ENCODE measurements at places on chromosomes 12 and 14. TPM values are rescaled to one million over a fixed set of nuclear protein-coding genes. Genes with fewer than 3 reads are reported as not detected.

DNA sequence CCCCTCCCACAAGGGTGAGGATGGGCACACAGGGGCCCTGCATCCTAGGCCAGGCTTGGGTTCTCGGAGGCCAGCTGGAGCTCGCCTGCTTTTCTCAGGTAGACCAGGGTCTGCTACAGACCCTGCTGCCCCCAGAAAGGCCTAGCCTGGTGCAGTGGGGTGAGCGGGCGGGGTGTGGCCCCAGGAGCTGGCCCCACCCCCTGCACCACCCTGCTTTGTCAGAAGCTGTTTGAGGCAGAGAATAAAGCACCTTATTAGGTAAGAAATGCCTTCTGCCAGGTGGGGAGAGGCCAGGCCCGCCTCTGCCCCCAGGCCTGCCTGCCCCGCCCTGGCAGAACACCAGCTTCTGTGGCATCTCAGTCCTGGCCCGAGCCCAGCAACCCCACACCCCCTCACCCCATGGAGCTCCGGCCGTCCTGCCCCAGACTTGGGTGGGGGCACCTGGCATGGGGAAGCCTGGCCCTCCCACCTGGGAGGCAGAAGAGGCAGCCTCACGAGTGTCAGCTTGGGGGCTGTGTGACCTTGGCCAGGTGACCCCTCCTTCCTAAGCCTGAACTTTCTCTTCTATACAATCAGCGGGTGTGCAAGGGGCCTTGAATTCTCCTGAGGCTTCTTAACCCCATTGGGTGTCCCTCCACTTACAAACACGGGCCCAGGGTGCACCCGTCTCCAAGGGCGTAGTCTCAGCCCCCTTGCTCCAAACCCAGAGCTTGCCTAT lies 43.2 kb downstream of the KRT80 start:
- H3K27ac ChIP-seq = no peak overlapping the region
- no peaks in the 10 kb centered on the region for H3K4me1 ChIP-seq
- no peaks in the 10 kb centered on the region for H3K36me3 ChIP-seq
- H3K27me3 ChIP-seq = no peaks in the 10 kb centered on the region
- peak; percentile 85 for DNase-seq

GRCh38 chr14:88482524-88482923 lies 72.3 kb downstream of the PTPN21 start:
- H3K4me1 ChIP-seq = no peaks in the 10 kb centered on the region
- no peak overlapping the region for H3K4me3 ChIP-seq
- DNase-seq = no peak
- H3K36me3 ChIP-seq = peaks cover 73% of the 10 kb centered on the region
- no peak overlapping the region for H3K27ac ChIP-seq

Gene ITGA7
- 65.6 TPM for total RNA-seq

GRCh38 chr14:104977681-104978653 lies at the start of gene AHNAK2:
TSS of gene AHNAK2 (minus strand) at chr14:104978374. CDS start at chr14:104978237, 137 bp downstream.
- H3K4me1 ChIP-seq = no peaks in the 10 kb centered on the region
- H3K27me3 ChIP-seq = peaks cover 36% of the 10 kb centered on the region
- peak within 1 kb of the TSS; percentile 77 for H3K4me3 ChIP-seq
- no peaks in the 10 kb centered on the region for H3K36me3 ChIP-seq
- DNase-seq = peak; percentile 95

DNA sequence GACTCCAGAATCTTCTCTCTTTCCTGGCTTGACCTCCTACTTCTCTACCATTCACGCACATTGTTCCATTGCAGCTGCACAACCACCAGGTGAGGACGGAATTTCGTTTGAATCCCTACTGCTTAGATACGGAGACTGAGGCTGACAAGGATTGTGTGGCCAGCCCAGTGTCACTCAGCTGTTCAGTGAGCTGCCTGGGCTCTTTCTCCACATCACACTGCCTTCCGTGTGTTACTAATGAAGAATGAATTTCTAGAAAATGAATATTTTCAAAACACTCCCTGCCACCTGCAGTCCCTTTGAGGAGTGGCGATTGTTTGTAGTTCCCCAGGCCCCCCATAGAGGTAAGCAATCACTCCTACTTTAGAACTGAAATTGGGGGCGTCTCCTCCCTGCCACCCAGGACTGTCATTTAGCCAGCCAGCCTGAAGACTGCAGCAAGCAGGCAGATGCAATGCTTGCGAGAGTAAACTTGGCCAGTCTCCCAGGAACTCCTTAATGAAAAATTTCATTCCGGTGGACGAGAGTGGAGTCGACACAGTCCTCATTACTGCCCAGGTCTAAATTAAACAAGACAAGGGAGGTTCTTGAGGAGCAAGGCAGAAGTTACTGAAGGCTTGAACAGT lies 239.7 kb downstream of the SLC41A2 start:
- no peak overlapping the region for H3K4me3 ChIP-seq
- peaks cover 12% of the 10 kb centered on the region for H3K4me1 ChIP-seq
- H3K36me3 ChIP-seq = no peaks in the 10 kb centered on the region
- DNase-seq = no peak
- no peaks in the 10 kb centered on the region for H3K27me3 ChIP-seq

DNA sequence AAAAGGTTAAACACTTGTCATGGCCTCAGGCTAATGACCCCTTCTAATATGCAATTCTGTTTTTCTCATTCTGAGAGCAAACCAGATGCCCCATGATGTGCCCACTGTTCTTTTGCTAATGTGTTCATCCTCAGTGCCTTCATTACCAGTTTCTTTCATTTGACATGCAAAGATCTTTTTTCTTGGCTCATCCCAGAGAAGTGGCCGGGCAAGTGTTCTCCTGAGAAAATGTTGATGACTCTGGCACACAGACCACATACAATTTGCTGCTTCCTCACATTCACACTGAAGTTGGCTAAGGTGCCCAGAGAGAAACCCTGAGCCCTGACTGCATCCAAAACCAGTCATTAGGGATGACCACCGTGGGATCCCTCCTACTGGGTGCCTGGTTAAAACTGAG lies 833.3 kb downstream of the DIO2 start:
- H3K4me1 ChIP-seq = peaks cover under 1% of the 10 kb centered on the region
- no peaks in the 10 kb centered on the region for H3K27me3 ChIP-seq
- no peak overlapping the region for H3K27ac ChIP-seq
- H3K36me3 ChIP-seq = no peaks in the 10 kb centered on the region
- H3K4me3 ChIP-seq = no peak overlapping the region

DNA sequence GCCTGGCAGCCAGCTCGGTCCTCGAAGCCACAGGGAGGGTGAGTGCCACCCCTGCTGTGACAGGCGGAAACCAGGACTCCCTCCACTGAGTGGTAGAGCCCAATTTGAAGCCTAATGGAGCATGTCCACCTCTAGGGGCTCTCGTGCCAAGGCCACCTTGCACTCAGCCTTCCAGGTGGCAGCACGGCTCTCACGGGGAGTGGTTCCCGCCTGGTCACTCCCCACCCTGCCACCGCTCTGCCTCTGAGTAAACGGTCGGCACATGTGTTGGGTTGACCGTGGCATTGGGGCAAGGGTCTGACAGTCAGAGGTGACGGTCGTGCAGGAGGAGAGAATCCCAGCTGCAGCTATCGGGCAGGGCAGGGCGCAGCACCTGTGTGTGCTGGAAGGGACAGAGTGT lies 34.8 kb downstream of the IL31 start:
- no peaks in the 10 kb centered on the region for H3K4me1 ChIP-seq
- H3K4me3 ChIP-seq = no peak overlapping the region
- H3K27ac ChIP-seq = no peak overlapping the region
- DNase-seq = no peak

- DNase-seq = no peak
- H3K27ac ChIP-seq = no peak overlapping the region
- H3K27me3 ChIP-seq = no peaks in the 10 kb centered on the region
- H3K4me3 ChIP-seq = no peak overlapping the region
- peaks cover 9% of the 10 kb centered on the region for H3K4me1 ChIP-seq
Measured at GRCh38 chr12:67926063-67926462, 63.2 kb upstream of the IFNG-AS1 start.

DNA sequence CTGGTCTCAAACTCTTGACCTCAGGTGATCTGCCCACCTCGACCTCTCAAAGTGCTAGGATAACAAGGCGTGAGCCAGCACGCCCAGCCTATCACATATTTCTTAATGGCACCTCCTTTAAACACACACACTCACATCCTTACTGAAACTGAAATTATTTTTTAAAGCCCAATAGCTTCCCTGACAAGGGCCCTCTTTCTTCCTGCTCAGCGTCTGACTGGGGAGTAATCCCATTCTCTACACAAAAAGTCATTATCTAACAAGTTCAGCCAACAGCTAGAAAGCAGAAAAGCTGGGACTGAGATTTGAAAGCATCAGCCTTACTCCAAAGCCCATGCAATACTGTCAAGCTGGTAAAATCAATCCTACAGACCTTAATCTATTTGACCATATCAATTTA lies 10.0 kb upstream of the AICDA start:
- no peak for DNase-seq
- no peak overlapping the region for H3K27ac ChIP-seq
- H3K36me3 ChIP-seq = no peaks in the 10 kb centered on the region

Gene RNF212B
- not detected for total RNA-seq

Gene TMEM120B
- 17.7 TPM for total RNA-seq

All from endodermal cell (in vitro differentiated cells).